ENCODE measurements at places on chromosomes 2 and 18.

DNA sequence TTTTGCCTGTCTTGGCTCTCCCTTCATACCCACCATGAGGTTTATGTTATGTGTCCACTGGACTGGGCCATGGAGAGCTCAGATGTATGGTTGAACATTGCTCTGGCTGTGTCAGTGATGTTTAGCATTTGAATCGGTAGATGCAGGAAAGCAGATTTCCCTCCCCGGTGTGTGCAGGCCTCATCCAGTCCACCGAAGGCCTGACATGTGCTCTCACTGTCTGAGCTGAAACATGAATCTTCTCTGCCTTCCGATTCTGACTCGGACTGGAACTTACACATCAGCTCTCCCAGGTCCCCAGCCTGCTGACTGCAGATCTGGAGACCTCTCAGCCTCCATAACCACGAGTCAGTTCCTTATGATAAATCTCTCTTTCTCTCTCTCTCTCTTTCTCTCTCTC is 72.4 kb upstream of the SLC66A3 start:
- DNase-seq: no peak

- DNase-seq: no peak
Measured at GRCh38 chr2:26913999-26914658, 56.3 kb upstream of the MAPRE3 start.

DNA sequence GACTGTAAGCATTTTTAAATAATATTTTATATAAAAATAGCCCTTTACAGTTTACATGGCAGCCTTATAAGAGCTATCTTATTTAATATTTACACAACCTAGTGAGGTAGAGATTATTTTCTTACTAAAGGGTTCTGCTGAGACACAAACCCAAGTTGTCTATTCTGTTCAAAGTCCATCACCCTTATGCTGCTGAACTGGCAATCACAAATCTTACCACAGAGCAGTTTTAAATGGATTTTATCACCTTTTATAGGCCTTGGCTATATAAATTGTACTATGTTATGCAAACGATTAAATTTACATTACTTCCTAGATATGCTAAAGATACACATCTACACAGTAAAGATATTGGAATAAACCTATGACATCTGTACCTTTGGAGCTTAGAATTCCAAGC is 40.7 kb downstream of the RBM45 start:
- no peak for DNase-seq

- no peak for DNase-seq
Measured at GRCh38 chr2:74286725-74287124, 56.5 kb downstream of the SLC4A5 start.

DNA sequence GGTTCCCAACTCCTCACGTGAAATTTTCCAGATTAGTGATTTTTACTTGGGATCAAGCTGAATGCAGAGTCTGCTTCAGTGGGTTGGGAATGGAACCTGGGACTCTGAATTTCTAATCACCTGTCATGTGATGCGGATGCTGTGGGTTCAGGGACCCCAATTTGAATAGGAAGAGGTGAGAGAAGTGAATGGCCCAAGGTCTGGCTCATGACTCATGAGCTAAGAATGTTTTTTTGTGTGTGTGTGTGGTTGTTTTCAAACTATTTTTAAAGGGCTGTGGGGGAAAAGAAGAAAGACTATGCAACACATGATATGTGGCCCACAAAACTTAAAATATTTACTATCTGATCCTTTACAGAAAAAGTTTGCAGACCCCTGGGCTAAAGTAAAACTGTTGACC is 108.5 kb upstream of the CYRIA start:
- peak; percentile 37 for DNase-seq

DNA sequence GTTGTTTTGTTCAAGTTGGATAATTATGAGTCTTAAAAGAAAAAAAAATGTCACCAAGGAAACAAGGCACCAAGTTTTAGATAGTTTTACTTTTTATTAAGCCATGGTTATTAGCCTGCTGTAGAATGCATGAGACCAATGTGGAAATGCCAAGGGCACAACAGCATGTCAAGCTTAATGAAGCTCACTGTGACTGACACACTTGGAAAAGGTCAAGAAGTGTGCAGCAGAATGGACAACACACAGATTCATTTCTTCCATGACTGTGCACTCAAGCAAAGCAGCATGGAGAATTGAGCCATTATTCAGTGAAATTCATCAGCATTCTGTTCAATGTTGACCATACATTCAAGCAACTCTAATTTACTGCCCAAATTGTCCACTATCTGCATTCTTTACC is 23.6 kb downstream of the SPHKAP start:
- DNase-seq: no peak

- no peak for DNase-seq
Measured at GRCh38 chr2:55111230-55111569, 60.9 kb upstream of the RTN4 start.

DNA sequence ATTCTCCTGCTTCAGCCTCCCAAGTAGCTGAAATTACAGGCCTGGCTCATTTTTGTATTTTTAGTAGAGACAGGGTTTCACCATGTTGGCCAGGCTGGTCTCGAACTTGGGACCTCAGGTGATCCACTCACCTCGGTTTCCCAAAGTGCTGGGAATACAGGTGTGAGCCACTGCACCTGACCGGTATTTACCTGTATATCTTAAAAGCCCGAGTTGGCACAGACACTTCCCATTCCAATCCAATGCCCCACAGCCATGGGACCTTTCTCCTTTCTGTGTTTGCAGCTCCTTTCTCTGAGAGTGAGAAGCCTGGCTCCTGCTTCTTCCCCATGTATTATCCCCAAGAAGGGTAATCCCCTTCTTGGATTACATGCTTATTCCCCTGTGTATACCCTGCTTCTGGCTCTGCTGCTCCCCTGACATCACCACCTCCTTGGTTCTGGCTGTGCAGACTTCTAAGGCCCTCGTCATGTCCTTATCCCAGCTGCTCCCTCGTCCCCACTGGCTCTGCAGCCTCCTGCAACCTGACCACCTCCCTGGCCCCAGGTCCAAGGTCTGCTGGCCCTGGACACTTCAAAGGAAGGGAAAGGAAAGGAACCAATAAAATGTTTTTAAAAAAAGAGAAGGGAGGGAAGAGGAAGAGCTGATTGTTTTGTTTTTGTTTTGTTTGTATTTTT is 52.8 kb downstream of the INPP5D start:
- DNase-seq: no peak

GRCh38 chr18:1392046-1392445 is 487.4 kb downstream of the ADCYAP1 start:
- DNase-seq: no peak

GRCh38 chr2:203687165-203687564 is 19.3 kb upstream of the CD28 start:
- no peak for DNase-seq

DNA sequence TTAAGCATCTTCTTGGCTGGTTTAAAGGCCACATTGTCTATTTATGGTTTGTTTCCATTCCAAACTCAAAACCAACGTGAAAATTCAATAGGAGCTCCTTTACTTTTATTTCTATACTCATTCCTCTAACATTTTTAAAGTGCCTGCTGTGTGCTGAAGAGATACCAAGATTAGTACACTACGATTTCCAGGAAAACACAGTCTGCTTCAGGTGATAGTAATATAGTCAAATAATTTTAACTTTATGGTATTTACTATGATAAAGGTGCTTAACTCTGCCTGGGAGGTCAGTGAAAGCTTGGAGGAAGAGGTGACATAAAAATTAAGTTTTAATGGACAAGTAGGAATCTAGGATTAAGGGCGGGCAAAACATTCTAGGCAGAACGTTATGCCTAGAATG is 121.4 kb downstream of the KIAA1328 start:
- no peak for DNase-seq

GRCh38 chr2:237790353-237790752 is 8.2 kb upstream of the RBM44 start:
- DNase-seq: no peak

DNA sequence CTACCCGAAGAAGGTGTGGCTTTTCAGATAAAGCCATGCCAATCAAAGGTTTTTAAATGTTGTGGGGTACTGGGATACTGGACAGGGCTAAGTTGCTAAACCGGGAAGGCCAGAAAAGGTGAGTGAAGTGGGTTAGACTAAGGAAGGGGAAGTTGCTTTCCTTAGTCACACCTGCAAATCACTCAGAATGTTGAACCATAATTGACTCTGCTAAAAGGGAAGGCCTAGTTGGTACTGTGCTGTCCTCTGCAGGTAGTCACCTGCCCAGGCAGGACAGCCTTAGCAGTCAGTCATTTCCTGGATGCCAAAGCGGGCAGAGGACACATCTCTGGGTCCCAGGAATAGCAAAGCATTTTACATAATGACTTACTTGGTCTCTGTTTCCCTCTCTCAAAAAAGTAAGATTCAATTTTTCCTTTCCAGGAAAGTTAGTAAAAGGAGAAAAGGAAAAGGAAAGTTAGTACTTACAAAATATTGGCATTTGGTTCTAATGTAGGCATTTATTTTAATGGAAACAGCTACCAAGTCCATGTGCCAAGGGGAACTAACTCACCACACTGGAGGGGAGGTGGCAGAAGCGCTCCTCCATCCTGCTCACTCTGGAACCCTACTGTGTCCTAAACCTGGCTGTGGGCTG is 60.3 kb downstream of the RFTN2 start:
- DNase-seq: peak; percentile 29

DNA sequence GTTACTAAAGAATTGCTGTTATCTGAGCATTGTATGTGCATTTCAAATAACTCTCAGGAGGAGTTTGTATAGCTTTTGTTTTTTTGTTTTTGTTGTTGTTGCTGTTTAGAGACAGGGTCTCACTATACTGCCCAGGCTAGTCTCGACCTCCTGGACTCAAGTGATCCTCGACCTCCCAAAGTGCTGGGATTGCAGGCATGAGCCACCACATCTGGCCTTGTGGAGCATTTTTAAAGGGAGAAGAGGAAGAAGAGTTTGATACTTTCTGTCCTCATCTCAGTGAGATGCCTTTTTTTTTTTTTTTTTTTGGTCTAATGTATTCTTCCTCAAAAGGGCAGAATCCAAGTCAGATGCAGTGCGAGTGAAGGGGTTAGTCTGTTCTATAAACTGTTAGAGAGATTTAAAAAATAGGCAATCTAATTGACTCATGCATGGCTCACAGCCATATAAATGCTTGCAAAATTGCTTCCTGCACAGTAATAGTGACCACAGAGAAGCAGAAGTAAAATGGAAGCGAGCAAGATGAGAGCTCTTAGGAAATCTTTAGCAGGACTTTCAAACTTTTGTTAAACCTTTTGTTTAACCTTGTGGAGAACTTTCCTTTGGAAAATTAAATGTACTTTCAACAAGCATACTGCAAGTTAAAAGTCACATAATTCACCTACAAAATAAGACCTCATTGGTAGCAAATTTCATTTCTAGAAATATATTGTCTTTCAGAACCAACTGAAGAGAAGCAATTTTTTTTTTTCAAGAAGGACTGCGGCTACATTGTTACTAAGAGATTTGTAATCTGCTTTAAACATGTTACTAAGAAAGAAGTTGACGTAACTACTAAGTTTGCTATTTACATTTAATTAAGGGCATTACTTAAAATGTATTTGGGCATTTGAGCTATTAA is 52.3 kb upstream of the ROCK1 start:
- peak; percentile 38 for DNase-seq

DNA sequence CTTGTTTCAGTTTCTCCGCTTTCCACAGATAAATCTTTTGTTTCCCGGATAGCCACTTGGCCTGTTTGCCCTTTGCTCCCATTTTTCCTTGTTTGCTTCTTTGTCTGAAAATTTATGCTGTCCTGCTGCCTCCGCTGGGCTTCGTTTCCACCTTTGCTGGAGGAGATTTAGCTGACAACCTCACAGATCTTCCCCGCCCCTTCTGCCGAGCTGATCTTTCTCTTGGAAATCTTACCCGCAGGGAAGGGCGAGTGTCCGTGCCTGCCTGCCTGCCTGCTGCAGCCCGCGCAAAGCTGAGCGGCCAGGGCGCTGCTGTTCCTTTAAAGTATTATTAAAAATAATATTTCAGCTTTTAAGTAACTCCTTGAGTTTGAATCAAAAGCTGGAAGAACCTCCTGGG is 1.4 kb upstream of the XRCC5 start:
- DNase-seq: no peak

DNA sequence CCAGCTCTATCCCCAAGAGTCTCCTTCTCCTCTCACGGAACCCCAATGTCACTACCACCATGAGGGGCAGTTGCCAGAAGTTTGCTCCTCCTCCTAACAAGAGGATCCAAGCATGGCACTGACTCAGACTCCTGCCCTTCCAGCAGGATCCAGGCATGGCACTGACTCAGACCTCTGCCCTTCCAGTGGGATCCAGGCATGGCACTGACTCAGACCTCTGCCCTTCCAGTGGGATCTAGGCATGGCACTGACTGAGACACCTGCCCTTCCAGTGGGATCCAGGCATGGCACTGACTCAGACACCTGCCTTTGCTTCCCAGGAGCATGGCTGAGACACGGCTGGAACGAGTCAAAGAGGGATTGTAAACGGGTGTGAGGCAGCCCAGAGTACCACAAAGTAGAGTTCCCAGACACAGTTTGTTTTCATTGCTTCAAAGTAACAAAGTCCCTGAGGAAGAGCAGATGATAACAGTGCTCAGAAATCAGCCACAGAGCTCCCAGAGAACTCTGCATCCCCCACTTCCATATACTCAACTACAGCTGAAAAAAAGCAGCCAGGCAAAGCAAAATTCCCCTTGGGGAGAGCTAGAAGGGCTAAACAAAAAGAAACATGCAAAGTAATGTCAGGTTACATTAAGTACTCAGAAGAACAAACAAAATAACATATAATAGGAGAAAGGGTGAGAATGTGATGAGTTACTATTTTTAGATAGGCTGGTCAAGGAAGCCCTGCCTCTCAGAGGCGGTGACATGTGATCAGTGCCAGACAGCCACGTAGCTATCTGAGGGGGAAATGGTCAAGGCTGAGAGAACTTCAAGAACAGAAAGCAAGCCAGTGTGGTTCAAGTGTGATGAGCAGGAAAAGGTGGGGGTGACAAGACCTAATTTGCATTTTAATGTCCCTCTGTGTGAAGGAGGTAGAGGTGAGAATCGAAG is 3.0 kb downstream of the BUB1 start:
- no peak for DNase-seq

DNA sequence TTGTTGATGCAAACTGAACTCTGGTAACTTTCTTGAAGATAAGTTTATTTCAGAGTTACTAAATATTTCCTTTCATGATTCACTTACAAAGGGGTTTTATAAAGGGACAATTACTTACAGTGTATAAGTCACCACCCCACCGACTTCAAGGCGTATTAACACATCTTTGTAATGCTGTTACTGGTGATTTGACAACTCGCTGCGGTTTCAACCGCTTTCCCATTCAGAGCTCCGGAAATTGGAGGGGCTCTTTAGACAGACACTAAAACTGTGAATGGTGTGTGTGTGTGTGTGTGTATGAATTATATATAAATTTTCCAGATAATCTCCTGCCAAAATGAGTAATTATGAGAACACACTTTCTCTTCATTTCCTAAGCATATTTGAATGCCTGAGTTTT is 4.9 kb downstream of the TM4SF20 start:
- DNase-seq: no peak

DNA sequence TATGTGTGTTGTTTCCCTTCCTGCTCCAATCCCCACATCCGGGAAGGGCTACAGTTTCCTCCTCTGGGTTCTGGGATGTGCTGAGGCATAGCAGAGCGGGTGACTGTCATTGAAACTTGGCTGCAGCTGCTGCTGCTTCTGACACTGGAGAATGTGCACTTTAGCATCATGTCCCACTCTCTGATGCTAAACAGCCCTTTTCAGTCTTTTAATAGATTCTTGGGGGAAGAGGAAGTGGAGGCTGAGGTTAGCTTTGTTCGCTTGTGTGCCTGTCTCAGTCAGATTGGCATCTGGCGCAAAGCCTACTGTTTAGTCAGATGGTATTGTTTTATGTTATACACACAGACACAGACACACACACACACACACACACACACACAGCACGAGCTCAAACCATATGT is 136.5 kb upstream of the RND3 start:
- DNase-seq: no peak
